RPMI8226 (cell line): ENCODE measurements at places on chromosomes 3 and 15.
A peak's percentile ranks its signal among the peaks of the same experiment; 100 is the strongest.

GRCh38 chr3:98018301-98018700 is 16.8 kb downstream of the GABRR3 start:
- no peak for DNase-seq

GRCh38 chr3:194099215-194099614 is 36.7 kb upstream of the HES1 start:
- no peak for DNase-seq

DNA sequence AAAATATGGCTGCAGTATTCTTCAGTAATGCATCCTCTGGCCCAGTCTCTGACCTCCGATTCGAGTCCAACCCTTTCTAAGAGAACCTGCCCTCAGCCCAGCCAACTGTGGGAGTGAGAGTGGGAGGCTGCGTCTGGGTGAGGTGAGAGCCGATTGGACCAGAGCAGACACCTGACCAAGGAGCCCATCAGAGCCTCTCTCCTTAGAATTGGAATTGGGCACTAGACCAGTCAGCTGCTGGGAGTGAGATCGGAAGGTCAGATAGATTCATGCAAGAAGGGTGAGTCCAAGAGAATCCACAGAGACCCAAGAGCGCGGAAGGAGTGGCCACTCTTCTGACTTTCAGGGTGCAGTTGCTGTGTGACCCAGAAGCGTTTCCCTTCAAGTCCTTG is 10.2 kb downstream of the RASL12 start:
- DNase-seq: no peak

DNA sequence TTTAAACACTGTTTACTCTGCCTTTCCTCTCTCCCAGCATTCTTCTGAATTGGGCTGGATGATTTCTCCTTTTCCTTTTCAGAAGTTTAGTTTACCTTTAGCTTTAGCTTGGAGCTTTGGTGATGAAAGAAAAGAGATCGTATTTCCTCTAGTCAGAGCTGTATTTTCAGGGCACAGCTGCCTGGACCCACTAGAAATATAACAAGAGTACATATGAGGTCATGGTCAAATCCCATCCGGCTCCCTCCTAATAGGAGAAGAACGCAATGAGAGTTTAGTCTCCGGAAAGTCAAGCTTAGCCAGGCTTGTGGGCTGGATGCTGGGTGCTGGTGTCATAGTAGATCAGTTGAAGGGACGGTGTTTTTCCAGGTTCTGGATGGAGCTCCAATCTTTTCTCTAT is 177.1 kb upstream of the PFN2 start:
- DNase-seq: no peak

DNA sequence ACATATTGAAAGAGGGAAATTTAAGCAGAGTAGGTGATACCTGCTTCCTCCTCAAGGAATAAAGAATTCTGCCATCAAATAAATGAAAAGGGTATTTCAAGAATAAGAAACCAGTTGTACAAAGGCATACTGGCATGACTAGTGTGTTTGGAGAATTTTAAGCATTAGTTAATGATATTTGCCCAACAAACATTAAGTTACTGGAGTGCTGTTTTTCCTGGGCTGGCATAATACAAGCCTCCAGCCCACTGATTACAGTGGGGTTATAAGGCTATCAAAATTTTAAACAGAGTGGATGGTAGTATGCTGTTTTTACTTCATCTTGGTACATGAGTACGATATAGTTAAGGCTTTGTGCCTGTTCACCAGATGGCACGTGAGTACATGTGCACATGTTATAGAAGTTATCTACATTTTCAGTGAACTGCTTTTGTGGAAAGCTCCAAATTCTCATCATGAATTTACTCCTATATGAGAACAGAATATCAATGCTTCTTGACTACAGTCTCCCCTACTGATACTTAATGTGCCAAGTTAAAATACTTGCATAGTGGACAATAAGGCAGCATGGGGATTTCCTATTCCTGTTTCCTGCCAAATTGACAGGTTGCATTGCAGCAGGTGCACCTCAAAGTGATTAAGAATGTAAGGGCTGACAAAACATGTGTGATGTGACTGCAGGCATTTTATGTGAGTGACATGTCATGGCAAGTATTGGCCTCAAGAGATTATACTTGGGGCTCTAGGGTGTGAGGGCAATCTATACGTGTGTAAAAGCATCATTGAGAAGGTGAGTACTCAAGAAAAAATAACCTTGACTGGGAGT is 14.9 kb downstream of the NAALADL2 start:
- no peak for DNase-seq

GRCh38 chr15:80835336-80835735 is 56.2 kb downstream of the CEMIP start:
- DNase-seq: no peak

GRCh38 chr3:42731476-42732195 is 29.0 kb upstream of the HHATL start:
- no peak for DNase-seq

DNA sequence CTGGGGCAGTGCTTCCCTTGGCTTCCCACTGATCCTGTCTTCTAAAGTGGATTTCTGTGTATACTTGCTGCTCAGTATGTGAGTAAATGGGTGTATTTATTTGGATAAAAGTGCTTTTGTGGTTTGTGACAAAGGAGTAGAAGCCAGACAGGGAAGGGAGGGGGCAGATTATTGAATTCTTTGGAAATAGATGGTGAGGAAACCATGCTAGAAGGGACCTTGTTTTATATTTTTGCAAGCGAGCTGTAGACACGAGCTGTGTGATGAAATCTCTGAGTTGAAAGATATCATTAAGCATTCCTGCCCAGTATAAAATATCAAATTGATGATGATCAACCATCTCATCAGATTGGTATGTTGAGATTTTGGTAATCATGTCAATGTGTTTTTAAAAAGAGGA is 68.9 kb downstream of the DUT start:
- DNase-seq: no peak

DNA sequence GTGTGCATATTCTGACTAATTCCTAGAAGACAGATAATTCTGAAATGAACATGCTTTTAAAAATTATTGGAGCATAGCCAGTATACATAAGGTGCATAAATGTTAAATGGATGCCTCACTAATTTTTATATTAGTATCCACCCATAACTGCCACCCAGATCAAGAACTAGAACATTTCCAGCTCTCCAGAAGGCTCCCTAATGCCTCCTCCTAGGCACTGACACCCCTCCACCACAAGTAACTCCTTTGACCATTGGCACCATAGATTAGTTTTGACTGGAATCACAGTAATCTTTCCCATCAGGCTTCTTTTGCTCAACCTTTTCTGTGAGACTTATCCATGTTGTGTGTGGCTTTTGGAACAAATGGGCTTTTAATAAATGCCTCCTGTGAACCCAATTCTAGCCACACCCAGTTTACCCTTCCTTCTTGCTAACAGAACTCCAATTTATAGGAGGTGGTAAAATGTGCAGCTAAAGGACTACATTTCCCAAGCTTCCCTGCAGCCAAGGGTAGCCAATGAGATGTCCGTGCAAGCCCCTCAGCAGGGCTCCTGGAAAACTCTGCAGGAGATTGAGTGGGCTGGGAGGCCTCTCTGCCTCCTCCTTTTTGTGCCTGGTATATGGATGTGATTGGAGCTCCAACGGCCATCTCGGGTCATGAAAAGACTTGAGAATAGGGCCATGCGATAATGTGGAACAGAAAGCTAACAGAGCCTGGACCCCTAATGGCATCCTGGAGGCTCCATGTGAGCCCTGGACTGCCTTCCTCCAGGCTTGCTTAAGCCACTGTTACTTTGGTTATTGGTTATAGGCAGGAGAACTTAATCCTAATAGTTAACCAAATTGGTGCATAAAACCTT is 322.6 kb upstream of the TLE3 start:
- DNase-seq: no peak

DNA sequence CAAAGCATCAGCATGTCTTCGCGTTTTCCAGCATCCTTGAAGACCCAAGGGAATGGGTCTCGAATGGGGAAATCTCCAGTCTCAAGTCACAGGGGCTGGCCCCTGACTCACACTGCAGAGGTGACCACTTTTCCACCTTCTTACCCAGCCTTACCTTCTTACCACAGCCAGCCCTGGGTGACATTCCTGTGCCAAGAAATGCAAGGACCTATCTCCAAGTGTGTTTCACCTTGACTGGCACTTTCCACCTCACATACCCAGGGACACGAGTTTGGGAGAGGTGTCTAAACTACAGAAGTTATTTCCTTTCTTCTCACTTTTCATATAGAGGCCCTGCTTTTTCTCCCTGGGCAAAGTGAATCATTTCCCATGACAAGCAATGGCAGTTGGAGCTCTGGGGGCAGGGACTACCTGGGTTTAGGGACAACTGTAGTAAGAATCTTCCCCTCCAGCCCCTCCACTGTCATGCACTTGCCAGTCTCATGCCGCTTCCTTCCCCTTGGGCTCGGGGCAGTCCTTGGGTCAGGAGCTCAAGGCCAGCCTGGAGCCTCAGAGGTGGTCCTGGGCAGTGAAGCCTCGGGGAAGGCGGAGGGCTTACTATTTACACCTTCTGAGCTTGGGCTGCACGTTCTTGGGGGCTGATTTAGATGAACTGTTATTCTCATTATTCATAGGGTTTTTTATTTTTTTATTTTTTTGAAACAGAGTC is 16.8 kb downstream of the PAQR5 start:
- no peak for DNase-seq

GRCh38 chr3:24027946-24028345 is 82.9 kb downstream of the NR1D2 start:
- DNase-seq: no peak

DNA sequence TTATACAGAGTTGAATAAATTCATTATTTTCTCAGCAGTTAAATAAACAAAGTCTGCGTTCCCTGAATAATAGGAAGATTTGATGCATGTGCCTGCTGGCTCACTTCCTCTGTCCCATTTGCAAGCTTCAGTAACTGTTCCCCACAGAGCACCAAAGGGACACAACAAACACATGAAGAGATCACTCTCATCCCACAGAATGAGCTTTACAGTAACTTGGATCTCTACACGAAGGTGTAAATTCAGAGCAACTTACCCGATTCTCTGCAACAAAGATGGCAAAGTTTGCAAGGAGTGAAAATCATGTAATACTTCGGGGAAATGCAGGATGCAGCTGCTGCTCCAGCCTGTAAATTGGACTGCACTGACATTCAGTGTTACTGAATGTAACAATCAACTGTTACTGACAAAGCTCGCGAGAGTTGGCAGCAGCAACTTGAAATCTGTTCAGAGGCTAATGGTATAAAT is at the start of gene BCHE:
TSS of gene BCHE (minus strand) at position 366 of the 468 bp plus-strand sequence. CDS start 6,390 bp downstream, outside the sequence.
- DNase-seq: peak; percentile 87

DNA sequence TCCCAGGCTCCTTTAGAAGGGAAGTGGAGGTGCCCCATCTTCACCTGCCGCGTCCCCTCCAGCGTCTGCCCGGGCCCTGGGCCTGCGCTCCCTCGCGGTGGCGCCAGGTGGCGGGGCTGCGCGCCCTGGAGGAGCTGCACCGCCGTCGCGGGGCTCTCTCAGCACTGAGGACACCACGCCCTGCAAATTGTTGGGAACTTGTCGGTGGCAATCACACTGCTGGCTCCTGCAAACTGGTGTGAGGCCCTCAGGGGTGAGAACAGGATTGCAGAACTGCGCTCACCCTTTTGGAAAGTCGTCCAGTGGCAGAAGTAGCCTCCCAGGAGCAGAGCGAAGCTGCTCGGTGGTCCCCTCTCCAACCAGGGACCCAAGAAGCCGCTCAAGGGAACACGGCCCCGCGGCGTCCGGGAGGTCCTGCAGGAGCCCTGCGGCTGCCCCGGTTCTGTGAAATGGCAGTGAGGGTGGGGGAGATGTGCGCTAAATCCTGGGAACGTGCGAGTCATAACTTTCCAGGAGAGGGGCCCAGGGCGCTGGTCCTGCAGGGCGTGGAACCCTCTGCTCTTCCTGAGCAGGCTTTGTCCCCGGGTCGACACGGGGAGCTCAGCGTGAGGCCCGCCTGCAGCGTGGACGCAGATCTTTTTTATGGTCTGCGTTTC is 995 bp upstream of the LRRK1 start:
- peak; percentile 95 for DNase-seq

GRCh38 chr15:99016680-99017321 is 9.2 kb upstream of the PGPEP1L start:
- no peak for DNase-seq

DNA sequence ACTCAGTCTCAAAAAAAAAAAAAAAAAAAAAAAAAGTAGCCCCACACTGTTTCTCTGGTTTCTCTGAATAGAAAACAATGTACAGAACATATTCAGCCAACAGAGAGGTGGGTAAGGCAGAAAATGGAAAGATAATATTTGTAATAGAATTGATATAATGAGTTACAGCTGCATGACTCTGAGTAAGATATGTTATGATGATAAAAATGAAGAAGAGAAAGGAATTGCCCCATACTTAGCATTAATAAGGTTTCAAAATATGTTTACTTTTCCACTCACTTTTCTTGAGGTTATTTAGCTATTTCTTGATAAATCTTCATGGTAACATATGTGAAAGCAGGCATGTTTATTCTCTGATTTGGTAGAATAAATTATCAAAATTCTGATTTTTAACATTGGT is 100.9 kb upstream of the ROBO2 start:
- DNase-seq: no peak

DNA sequence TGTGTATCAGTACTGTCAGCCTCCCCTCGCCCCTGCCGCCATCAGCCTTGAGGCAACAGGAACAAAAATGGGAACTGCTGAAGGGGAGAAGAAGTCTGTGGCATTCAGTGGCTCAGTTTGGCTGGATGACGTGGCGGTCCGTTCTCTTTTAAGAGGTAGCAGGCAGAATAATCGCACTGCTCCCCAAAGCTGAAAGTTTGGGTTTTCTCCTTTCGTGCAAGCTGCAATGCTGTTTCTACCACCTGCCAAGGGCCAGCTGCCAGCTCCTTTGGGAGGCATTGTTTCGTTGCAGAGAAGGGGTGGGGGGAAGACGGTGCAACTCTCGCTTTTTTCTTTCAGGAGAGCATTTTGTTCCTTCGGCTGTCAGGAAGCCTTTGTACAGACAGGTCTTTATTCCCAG is 369.6 kb upstream of the RORA start:
- DNase-seq: peak; percentile 4

GRCh38 chr3:89506462-89507103 is 399.2 kb downstream of the EPHA3 start:
- DNase-seq: no peak

GRCh38 chr3:114674036-114674435 is 380.2 kb downstream of the TIGIT start:
- DNase-seq: no peak

DNA sequence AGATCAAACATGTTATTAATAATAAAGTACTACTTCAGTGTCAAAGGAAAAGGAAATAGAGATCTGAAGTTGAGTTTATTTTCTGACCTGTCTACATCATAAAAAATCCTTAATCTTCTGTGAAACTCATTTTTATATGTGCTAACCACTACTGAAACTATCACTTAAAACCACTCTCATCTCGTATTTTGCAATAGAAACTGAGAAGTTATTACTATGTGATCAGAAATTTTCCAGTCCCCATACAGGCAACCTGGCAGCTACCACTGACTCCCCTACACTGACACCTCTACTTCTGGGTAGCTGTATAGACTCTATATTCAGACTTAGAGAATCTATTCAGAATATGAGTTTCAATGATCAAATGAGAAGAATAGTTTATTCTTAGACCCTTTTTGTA is 8.3 kb downstream of the HDGFL3 start:
- no peak for DNase-seq

DNA sequence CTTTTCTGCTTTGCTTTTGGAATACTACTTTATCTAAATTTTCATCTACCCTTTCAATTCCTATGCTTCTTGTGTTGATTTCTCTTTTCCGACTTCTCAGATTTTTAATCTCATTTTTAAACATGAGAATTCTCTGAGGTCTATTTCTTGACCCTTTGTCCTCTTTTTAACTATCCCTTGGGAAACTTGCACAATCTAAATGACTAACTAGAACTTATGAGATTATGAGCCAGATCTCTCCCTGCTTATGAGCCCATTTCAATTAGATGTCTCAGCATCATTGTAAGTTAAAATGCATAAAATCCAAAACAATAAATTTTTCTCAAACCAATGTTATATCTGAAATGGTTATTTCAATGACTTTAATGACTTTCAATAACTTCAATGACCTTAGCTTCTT is 296.9 kb upstream of the AGTR1 start:
- no peak for DNase-seq
